ENCODE measurements at places on chromosomes 13 and 19. TPM values are rescaled to one million over a fixed set of nuclear protein-coding genes. Genes with fewer than 3 reads are reported as not detected.

DNA sequence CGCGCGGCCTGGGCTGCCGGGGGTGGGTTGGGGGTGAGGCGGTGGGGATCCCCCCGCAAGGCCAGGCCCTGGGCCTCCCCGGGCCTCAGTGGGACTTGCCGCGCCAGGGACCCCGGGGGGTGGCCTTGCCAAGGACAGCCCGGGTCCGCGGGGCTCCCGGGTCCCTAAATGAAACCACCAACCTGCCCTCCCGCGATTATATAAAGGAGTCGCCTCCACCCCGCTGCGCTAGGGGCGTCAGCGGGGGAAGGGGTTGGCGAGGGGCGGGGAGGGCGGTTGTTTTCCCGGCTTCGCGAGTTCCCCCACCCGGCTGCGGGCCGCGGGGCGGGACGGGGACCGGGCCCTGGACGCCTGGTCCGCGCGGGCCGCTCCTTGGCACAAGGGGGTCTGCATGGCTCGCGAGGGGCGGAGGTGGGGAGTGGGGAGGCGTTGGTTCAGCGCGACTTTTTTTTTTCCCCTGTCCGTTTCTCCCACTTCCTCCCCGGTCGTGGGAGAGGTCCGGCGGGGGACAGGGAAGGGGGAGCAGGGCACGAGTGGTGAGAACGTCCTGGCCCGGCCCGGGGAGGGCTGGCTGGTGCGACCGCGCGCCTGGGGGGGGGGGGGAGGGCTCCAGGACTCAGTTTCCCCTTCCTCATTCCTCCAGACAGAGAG is 822 bp upstream of the ZBTB7A start:
- DNase-seq, result peak; percentile 54
- peak overlapping the region; percentile 81 for H3K4me3 ChIP-seq
- peaks cover 10% of the 10 kb centered on the region for H3K4me1 ChIP-seq
- H3K27ac ChIP-seq, result peak overlapping the region; percentile 96

GRCh38 chr19:12764698-12765097 is 10.7 kb downstream of the HOOK2 start:
- H3K4me3 ChIP-seq, result no peak overlapping the region
- H3K36me3 ChIP-seq, result no peaks in the 10 kb centered on the region
- no peak overlapping the region for H3K27ac ChIP-seq
- no peak for DNase-seq
- H3K4me1 ChIP-seq, result no peaks in the 10 kb centered on the region

DNA sequence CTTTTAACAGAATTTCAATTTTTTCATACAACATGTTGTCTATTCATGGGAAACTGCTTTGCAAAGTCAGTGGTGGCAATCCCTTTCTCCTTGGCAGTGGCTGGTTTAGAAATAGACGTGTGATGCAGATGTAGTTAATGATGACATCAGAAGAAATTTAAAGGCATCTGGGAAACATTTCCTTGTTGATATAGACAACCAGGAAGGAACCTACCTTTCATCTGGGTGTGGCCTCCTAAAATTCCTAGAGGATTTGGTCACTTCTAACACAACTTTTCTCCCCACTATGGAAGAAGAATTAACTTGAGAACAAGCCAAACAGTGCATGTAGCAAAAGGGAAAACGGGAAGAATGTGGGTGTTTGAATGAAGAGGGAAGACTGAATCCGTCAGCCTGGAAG is 102.8 kb downstream of the EFNB2 start:
- H3K27me3 ChIP-seq, result no peaks in the 10 kb centered on the region
- no peaks in the 10 kb centered on the region for H3K4me1 ChIP-seq
- no peaks in the 10 kb centered on the region for H3K36me3 ChIP-seq
- H3K4me3 ChIP-seq, result no peak overlapping the region

DNA sequence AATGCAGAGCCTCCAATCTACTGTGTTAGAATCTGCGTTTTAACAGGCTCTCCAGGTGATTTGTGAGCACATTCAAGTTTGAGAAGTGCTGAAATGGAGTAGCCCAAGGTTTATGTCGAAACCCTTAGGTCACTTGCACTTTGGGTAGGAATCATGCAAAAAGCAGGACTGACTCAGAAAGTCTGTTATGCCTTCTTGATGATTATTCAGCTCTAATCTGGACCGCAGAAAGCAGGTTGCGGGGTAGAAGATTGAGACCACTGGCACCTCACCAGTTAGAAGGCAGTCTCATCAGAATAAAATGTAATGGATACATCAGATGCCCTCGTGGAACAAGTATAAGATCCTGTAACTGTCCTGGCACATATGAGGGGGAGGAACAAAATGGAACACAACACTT is 326.3 kb downstream of the DCLK1 start:
- no peak for DNase-seq
- no peaks in the 10 kb centered on the region for H3K4me1 ChIP-seq
- H3K4me3 ChIP-seq, result no peak overlapping the region
- H3K36me3 ChIP-seq, result no peaks in the 10 kb centered on the region
- H3K27ac ChIP-seq, result no peak overlapping the region

DNA sequence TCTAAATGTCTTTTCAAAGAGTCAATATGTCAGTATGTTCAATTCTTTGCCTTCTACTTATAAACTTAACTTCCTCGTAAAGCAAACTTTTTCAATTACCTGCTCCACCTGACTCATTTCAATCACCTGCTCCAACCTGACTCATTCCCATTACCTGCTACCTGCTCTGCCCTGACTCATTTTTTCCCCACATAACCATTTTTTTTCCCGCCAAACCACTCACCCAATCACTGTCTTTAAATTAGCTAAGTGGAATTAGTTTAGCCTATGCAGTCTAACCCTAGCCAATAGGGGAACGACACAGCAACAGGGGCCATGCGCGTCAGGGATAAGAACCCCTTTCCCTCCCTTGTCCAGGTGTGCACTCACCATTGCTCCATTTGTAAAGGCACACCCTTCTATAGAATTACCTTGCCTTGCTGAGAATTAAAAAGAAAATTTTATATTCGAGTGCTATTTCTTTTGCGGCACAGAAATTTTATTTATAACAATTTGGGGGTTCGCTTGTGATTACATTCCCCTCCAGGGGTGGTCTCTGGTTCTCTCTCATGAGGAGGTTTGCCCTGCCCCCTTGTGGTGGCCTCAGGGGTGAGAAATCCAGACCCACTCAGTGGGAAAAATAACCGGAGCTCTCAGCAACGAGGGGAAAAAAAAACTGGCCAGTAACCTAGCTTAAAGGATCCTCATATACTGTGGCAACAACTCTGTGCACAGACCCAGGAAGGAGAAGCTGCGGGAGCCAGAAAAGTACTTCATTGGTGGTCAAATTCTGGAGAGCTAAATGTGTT is 193.1 kb downstream of the ZNF486 start:
- no peak overlapping the region for H3K27ac ChIP-seq
- no peaks in the 10 kb centered on the region for H3K4me1 ChIP-seq
- H3K4me3 ChIP-seq, result no peak overlapping the region
- no peak for DNase-seq
- no peaks in the 10 kb centered on the region for H3K36me3 ChIP-seq

DNA sequence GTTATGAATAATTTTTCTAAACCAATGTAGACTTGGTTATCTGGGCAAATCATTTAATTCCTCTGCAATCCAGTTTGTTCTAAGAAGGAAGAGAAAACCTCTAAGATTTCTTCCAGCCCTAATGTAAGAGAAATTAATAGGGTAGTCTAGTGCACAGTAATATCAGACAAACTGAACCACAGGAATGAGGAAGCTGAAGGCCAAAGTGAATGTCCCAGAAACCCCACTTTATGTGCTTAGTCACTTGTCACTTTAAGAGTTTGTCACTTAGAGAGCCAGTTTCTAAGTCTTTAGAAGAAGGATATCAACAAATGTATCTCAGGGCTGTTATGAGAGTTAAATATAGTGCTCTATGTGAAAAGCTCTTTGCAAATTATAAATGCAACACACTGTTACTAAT is 750.6 kb downstream of the DIAPH3 start:
- H3K4me3 ChIP-seq, result no peak overlapping the region
- H3K27ac ChIP-seq, result no peak overlapping the region
- DNase-seq, result no peak
- H3K36me3 ChIP-seq, result no peaks in the 10 kb centered on the region
- no peaks in the 10 kb centered on the region for H3K4me1 ChIP-seq

GRCh38 chr13:113022745-113023574 is 53.9 kb downstream of the MCF2L start:
- no peak overlapping the region for H3K4me3 ChIP-seq
- H3K27me3 ChIP-seq, result no peaks in the 10 kb centered on the region
- no peak overlapping the region for H3K27ac ChIP-seq
- DNase-seq, result no peak

DNA sequence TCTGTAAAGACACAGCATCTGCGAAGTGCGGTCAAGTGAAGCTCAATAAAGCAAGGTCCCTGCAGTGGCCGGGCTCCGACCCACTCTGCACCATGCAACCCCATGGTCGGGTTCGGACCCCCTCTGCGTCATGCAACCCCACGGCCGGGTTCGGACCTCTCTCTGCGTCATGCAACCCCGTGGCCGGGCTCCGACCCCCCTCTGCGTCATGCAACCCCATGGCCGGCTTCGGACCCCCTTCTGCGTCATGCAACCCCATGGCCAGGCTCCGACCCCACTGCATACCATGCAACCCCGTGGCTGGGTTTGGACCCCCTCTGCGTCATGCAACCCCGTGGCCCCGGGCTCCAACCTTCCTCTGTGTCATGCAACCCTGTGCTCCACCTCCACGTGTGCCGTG is 43.8 kb downstream of the CARS2 start:
- H3K4me3 ChIP-seq, result no peak overlapping the region
- H3K36me3 ChIP-seq, result no peaks in the 10 kb centered on the region
- no peaks in the 10 kb centered on the region for H3K27me3 ChIP-seq
- H3K27ac ChIP-seq, result no peak overlapping the region
- DNase-seq, result no peak
- no peaks in the 10 kb centered on the region for H3K4me1 ChIP-seq

ZNF625 gene
- 4.6 TPM for total RNA-seq

SYDE1 gene
- total RNA-seq, result 1.8 TPM

ERF gene
- total RNA-seq, result 46.7 TPM

CYP4F3 gene
- total RNA-seq, result 7.8 TPM

OR7G3 gene
- total RNA-seq, result not detected

TUBA3C gene
- not detected for total RNA-seq

Measured in colonic mucosa (tissue), 4 donors.